NCI-H446 (cell line): ENCODE measurements at places on chromosomes 1 and 21.
A peak's percentile ranks its signal among the peaks of the same experiment; 100 is the strongest.

- DNase-seq = no peak
These were observed 111.8 kb upstream of the USP25 start for GRCh38 chr21:15617964-15618363.

- peak; percentile 40 for DNase-seq
These were observed 52.4 kb upstream of the H6PD start for GRCh38 chr1:9181990-9182783.

DNA sequence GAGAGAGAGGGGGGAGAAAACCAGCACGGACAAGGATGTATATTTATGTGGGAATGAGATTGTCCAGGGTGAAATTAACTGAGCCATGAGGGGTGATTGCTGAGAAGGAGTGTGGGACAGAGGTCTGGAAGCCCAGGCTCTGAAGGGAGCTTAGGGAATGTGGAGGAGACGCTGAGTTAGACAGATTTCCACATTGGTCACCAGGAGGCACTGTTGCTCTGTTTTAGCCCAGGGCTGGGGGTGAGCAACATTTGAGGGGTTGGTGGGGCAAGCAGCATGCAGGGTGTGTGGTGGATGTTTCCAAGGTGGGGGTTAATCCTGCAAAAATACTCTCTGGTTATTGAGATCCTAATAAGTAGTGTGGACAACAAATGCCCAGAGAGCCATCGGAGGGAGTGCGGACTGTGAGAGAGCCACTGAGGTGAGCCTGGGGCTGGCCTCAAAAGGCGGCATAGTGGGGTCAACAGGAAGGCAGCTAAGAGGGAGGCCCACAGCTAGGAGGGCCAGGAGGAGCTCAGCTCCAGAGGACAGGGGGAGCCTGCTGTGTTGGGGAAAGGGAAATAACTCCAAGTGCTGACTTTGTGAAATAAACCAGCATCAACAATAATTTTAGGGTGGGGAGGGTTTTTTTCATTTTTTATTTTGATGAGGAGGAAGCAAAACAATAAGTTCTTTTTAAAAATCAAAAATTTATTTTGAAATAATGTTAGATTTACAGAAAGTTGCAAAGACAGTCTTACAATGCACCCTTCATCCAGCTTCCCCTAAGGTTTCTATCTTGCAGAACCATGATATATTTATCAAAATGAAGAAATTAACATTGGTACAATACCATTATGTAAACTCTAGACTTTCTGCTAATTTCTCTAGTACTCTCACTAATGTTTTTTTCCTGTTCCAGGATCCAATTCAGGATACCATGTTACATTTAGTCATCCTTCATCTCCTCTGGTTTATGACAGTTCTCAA, 82.8 kb upstream of the CD34 start:
- peak; percentile 38 for DNase-seq

DNA sequence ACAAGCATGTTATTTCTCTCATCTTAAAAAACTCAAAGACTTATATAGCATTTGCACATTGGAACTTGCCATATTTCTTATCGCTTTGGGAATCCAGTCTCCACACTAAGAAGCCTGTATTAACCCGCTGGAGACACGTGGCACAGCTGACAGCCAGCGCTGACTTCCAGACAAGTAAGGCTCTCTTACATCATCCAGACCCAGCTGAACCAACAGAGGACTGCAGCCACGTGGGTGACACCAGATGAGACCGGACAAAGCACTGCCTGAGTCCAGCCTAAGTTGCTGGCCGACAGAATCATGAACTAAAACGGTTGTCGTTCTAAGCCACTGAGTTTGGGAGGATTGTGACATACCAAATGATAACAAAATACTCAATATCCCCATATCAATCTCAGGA, 6.3 kb upstream of the CD247 start:
- DNase-seq = no peak
